ENCODE measurements at places on chromosomes 13 and 19.

GRCh38 chr13:86601351-86601750 lies 802.1 kb upstream of the SLITRK6 start:
- no peak for DNase-seq

DNA sequence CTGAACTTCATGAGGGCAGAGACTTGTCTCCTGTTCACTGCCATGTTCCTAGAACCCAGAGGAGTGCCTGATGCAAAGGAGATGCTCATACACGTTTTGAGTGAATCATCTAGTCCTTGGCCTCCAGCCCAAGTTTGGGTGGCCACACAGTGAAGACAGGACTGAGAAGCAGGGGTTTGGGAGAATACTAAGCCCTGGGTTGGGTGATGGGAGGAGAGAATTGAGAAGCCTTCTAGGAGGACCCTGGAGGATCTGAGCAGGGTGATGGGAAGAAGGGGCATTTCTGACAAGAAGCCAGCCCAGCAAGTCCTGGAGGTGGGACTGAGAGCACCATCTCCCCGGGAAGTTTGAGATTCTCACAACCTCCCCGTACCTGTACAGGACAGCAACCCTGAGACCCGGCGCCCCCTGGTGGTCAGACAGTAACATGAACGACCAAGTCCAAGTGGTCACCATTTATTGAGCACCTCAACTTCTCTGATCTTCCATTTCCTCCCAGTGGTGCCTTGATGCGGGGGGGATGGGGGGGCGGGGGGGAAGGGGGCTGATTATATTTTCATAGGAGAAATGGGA lies 11.0 kb downstream of the CTU1 start:
- DNase-seq = peak; percentile 52

DNA sequence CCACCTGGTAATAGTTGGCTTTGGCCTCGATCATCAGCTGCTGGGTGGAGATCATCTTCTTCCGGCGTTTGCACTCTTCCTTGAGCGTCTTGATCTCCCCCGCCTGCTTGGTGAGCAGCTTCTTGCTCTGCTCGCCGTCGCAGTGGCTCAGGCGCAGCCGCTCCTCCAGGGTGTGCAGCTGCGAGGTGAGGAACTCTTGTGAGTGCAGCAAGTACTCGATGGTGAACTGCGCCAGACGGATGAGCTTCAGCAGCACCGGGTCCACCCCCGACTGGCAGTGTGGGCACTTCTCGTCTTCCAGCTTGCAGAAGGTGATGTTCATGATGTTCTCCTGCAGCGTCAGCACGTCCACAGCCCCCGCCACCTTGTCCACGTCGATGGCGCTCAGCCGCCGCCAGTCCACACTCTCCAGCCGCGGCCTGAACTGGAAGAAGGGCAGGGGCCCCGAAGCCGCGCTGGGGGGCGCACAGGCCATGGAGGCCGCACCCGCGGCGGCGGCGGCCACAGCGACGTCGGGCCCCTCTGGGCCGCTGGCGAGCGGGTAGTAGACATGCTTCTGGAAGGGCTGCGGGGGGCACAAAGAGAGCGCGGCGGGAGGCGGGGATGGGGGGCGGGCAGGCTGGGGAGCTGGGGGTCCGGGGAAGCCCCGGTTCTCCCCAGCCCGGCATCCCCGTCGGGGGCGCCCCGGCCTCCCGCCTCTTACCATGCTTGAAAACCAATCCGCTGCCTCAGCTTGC lies 3.0 kb downstream of the DZIP1 start:
- peak; percentile 21 for DNase-seq

DNA sequence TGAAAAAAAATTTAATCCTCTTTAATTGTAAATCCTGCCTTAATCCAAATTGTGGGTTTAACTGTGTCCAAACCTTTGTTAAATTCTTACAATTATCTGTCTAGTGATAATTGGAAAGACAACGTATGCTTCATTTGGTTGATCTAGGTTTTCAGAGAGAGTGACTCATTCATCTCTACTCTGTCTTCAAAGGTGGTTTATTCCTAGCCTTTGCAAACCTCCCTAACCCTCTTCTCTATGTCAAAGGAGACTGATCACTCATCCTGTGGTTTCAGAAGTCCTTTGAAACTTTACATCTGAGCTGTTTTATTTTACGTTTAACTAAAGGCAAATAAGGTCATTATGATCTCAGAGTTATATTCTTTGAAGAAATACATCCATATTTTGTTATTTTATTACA lies 8.8 kb upstream of the OXGR1 start:
- peak; percentile 54 for DNase-seq

- DNase-seq = peak; percentile 96
These were observed at the start of gene C19orf53 for GRCh38 chr19:13774217-13775191. TSS of gene C19orf53 (plus strand) at chr19:13774456. CDS start at chr19:13774478, 22 bp downstream.
